ENCODE measurements at places on chromosomes 7 and 10.

GRCh38 chr7:123282181-123282580 is 82.4 kb upstream of the SLC13A1 start:
- no peak for DNase-seq

- peak; percentile 80 for DNase-seq
Observed at GRCh38 chr10:122646511-122647382, 52.9 kb downstream of the C10orf120 start.

DNA sequence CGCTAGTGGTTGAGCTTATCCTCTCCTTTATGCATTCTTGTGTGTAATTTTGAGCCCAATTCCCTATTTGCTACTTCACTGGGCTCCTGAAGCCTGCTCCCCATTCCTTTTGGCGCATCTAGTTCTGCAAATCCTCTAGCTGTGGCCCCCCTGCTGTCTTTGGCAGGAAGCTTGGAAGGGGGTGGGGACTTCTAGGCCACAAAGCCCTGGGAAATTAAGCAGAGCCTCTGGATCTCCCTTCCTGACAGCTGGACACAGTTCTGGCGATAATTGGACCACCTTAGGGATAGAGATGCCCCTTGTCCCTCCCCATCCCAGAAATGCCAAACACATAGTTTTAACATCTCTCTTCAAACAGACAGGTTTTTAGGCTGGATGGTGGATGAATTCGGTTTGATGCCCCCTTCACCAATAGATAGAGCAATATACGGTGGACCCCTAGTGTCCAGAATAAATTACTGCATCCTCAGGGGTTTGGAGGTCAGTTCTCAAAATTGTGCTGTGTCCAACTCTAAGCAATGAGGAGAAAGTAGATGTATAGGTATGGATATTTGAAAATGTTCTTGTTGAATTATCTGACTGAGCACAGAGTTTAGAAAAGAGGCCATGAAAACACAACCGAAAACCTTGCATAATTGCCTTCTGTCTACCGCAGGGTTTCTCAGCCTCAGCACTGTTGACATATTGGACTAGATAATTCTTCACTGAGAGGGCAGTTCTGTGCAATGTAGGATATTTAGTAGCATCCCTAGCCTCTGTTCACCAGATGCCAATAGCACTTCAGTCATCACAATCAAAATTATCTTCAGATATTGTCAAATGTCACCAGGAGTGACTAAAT is 75.5 kb downstream of the PAPSS2 start:
- peak; percentile 83 for DNase-seq

DNA sequence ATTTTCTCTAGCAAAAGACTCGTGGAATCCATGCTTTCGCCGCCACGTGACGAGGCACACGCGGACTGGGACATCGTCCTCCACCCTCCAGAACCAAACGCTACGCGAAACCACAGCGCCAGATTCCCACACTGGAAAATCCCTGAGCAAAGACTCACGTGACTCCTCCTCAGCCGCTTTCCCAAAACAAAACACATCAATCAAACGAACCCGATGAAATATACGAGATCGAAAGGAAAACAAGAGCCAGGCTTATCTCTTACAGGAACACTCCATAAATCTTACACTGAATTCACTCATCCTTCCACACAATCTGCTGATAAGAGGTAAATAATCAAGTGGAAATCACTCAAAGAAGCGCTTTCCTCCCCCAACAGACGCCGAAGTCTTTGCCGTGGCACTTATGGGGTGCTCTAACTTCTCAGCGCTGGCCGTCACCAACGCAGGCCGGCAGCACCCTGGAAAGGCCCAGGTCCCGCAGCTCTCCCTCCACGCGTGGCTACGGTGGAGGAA is 23.8 kb downstream of the DIP2C start:
- DNase-seq: no peak

GRCh38 chr7:143516981-143517380 is 39.3 kb downstream of the TAS2R41 start:
- no peak for DNase-seq
